ENCODE measurements at places on chromosomes 6 and 20.

DNA sequence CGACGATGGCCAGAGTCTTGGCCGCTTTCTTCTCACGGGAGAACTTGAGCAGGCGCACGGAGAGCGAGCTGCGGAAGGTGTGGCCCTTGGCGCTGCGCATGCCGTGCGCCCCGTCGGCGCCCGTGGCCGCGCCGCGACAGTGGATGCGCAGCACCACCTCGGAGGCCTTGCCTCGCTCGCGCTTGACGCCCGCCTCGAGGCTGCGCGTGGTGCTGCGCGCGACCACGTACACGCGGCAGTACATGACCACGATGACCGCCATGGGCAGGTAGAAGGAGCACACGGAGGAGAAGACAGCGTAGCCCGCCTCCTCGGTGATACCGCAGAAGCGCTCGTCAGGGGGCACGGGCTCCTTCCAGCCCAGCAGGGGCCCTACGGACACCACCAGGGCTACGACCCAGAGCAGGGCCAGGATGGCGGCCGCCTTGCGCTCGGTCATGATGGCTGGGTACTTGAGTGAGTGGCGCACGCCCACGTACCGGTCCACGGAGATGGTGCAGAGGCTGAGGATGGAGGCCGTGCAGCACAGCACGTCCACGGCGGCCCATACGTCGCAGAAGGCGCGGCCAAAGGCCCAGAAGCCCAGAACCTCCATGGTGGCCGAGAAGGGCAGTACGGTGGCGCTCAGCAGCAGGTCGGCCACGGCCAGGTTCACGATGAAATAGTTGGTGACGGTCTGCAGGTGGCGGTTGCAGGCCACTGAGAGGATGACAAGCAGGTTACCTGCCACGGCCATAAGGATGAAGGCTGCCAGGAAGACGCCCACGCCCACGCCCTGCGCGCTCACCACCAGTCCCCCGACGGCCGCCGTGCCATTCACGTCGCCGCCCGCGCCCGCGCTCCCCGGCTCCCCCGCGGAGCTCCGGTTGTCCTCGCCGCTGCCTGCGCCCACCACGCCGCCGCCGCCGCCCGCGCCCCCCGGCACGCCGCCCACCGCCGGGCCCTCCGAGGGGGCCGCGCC lies 232.8 kb upstream of the RNF24 start:
- no peak for DNase-seq

DNA sequence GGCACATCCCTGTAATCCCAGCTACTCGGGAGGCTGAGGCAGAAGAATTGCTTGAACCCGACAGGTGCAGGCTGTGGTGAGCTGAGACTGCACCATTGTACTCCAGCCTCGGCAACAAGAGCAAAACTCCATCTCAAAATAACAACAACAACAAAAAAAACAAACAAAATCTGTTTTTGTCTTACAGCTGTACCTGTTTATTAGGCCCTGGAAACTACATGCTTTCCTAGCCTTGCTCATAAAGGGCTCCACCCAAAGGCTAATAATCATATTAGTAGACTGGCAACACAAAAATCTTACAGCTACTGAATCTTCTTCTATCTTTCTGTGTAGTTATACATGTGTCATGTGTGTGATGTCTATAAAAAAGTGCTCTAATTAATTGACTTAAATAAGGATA lies 503.9 kb upstream of the EYS start:
- peaks cover 7% of the 10 kb centered on the region for H3K36me3 ChIP-seq
- no peaks in the 10 kb centered on the region for H3K27me3 ChIP-seq
- DNase-seq: no peak
- H3K4me3 ChIP-seq: no peak overlapping the region

- peaks cover 2% of the 10 kb centered on the region for H3K27me3 ChIP-seq
- peak; percentile 93 for DNase-seq
- no peaks in the 10 kb centered on the region for H3K36me3 ChIP-seq
- peak overlapping the region; percentile 93 for H3K27ac ChIP-seq
These were observed 92.1 kb downstream of the FOXC1 start for GRCh38 chr6:1701668-1702353.

- no peaks in the 10 kb centered on the region for H3K36me3 ChIP-seq
- H3K27ac ChIP-seq: no peak overlapping the region
- no peaks in the 10 kb centered on the region for H3K27me3 ChIP-seq
- DNase-seq: no peak
- no peaks in the 10 kb centered on the region for H3K4me1 ChIP-seq
- no peak overlapping the region for H3K4me3 ChIP-seq
These were observed 371.4 kb downstream of the HDGFL1 start for GRCh38 chr6:22940581-22941290.

DNA sequence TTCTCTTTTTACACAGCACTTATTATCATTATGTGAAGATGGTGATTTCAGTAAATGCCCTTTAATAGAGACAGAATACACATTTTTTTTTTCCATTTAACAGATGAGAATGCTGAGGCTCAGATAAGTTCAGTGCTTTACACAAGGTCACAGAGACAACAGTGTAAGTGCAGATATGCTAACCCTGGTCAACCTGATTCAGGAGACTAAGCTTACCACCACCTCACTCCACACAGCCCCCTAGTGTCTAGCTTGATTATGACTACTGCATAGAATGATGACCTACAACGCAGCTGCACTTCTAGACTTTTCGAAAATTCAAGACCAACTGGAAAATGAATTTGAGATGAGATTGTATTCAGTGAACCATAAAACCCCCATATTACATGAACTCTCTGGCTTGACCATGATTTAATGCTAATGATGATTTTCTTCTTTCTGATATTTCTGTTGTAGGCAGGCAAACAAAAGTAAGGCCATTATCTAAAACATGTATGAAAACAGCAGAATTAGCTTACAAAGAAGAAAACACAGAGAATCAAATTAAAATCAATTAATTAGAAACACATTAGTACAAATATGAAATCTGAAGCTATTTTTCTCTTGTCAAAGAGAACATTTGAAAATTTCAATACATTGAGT lies 212.1 kb upstream of the PHACTR1 start:
- no peaks in the 10 kb centered on the region for H3K27me3 ChIP-seq
- peaks cover 2% of the 10 kb centered on the region for H3K36me3 ChIP-seq
- no peaks in the 10 kb centered on the region for H3K4me1 ChIP-seq
- DNase-seq: peak; percentile 34

- H3K27me3 ChIP-seq: peaks cover 3% of the 10 kb centered on the region
- no peak overlapping the region for H3K27ac ChIP-seq
- H3K4me3 ChIP-seq: no peak overlapping the region
- H3K4me1 ChIP-seq: peaks cover 46% of the 10 kb centered on the region
- no peak for DNase-seq
These were observed 4.3 kb downstream of the TJAP1 start for GRCh38 chr6:43481591-43482236.

DNA sequence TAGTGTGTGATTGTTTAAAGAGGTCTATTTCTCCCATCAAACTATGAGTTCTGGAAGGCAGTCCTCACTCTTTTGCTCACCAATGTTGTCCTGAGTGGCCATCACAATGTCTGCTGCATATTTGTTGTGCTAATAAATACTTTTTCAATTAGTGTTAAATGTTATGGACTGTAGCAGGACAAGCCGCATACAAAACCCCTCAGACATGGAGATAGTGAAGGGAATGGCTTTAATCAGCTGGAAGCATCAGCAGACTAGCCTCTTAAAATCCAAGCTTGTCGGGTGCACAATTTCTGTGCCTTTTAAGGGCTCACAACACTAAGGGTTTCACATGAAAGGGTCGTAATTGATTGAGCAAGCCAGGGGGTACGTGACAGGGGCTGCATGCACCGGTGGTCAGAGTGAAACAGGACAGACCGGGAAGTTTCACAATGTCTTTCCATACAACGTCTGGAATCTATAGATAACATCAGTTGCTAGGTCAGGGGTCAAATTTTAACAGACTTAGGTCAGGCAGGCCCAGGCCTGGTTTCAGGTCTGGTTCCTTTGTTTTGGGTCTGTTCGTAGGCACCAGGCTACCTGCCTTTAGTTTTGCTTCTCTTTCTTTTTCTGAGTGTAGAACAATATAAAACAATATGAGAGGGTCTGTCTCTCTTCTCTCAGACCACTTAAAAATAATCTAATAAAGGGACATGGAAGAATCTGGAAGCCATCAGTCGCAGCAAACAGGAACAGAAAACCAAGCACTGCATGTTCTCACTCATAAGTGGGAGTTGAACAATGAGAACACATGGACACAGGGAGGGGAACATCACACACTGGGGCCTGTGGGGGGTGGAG lies 327.6 kb upstream of the HTR1E start:
- H3K27me3 ChIP-seq: peaks cover 1% of the 10 kb centered on the region
- H3K27ac ChIP-seq: no peak overlapping the region
- DNase-seq: no peak

Data from HFFc6 (cell line).